ENCODE measurements at places on chromosomes 11 and 22.
A peak's percentile ranks its signal among the peaks of the same experiment; 100 is the strongest.

GRCh38 chr11:34508524-34508923 lies 5.1 kb downstream of the ELF5 start:
- DNase-seq, result no peak

GRCh38 chr22:35684270-35684700 lies 33.4 kb upstream of the APOL5 start:
- no peak for DNase-seq

- peak; percentile 73 for DNase-seq
Measured at GRCh38 chr11:118806400-118806799, 15.4 kb upstream of the DDX6 start.

- DNase-seq, result no peak
Measured at GRCh38 chr22:22976033-22976922, 88.7 kb downstream of the IGLL5 start.

DNA sequence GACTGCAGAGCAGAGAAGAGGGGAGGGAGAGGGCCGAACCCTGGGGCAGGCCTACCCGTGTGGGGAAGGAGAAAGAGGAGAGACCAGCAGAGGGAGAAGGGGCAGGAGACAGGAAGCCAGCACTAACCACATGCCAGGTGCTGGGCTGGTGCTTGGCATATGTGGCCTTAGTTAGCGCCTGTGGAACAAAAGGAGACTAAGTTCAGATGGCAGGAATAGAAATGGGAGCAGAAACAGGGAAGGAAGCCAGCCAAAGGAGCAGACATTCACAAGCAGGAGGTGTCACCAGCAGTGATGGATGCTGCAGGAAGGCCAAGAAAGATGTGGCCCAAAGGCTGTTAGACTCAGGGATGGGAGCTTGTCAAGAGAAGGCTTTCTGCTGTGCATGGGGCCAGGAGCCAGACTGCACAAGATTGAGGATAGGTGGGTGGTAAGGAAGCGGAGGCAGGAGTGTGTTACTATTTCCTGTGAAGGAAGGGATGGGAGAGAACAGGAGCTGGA lies 26.7 kb downstream of the TREH start:
- DNase-seq, result no peak

DNA sequence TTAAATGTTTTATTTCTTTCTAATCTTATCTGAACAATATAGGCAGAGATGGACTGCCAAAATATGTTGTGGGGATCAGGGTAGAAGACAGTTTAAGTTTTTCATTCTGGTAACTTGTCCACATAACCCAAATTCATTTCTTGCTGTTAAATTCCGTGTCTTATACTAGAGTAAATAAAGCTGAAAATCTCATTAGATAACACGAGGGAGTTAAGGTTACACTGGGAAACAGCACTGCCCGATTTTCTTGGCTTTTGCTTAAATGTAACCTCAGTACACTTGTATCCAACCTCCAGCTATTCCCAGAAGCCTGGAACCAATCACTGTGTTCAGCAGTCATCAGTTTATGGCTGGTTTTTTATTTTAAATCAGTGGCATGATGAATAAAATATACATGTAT lies 48.2 kb downstream of the MICAL3 start:
- DNase-seq, result no peak

GRCh38 chr11:128532016-128532571 lies 55.3 kb downstream of the ETS1 start:
- no peak for DNase-seq

DNA sequence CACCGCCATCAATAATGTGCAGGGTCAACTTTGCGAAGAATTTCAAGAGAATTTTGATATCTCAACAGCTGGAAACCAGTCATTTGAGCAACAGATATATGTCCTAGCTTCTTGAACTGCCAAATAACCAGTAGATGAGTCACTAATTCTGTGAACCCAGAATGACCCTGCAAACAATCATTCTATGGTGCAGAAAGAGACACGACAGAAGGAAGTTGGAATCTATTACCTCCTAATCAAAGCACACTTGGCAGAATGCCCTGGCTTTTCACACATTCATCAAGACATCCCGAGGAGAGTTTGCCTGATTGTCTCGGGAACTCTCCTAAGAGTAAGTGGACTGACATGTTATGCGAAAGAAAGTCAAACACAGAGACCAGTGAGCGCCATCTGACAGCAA lies 621.1 kb downstream of the OPCML start:
- no peak for DNase-seq

- no peak for DNase-seq
Measured at GRCh38 chr22:38952281-38952993, 5.0 kb upstream of the APOBEC3A start.

- DNase-seq, result no peak
Measured at GRCh38 chr22:19845054-19845722, 9.5 kb downstream of the GNB1L start.

DNA sequence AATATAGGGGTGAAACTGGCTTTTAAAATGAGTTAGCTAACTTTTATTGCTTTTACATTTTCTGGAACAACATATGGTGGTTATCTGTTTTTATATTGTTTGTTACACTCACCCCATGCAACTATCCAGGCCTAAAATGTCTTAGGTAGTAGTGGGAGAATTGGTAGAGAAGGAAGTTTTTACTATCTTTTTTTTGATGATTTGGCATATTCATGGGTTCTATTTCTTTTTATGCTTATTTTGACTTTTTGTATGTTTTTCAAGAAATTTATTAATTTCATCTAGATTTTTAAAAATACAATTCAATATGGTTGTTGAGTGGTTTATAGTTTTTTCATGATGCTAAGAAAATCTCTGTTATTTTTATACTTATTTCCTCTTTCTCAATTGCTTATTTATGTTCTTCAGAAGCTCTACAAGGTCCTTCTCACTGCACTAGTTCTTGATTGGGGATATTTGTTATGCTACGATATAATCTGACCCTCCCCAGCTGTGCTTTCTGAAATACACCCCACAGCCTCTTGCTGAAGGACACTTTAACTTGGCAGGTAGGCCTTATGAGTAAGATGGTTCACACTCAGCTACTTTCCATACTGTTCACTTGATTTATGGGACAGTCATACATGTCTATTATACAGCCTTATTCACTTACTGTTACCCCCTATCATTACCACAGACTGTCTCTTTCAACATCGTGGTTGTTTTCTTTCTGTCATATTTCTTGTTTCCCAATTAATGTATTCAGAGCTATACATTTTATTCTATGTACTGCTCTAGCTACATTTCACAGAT lies 431.2 kb downstream of the METTL15 start:
- DNase-seq, result no peak

DNA sequence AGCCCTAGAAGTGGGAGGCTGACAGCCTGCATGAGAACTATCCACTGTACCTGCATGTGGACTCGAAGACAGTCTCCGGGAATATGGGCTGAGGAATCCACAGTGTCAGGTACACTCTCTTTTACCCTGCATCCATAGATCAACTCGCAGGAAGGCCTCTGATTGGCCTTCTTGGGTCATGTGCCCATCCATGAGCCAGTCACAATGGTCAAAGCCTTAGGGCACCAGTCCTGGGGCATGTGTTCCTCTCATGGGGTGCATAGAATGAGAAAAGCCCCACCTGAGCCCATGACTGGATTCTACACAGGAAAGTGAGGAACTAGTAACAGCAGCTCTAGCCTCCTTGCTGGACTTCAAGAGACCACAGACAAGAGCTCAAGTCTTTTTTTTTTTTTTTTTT lies 10.6 kb downstream of the ART1 start:
- DNase-seq, result no peak

- peak; percentile 78 for DNase-seq
Measured at GRCh38 chr22:42868751-42869251, 11.7 kb upstream of the ARFGAP3 start.

DNA sequence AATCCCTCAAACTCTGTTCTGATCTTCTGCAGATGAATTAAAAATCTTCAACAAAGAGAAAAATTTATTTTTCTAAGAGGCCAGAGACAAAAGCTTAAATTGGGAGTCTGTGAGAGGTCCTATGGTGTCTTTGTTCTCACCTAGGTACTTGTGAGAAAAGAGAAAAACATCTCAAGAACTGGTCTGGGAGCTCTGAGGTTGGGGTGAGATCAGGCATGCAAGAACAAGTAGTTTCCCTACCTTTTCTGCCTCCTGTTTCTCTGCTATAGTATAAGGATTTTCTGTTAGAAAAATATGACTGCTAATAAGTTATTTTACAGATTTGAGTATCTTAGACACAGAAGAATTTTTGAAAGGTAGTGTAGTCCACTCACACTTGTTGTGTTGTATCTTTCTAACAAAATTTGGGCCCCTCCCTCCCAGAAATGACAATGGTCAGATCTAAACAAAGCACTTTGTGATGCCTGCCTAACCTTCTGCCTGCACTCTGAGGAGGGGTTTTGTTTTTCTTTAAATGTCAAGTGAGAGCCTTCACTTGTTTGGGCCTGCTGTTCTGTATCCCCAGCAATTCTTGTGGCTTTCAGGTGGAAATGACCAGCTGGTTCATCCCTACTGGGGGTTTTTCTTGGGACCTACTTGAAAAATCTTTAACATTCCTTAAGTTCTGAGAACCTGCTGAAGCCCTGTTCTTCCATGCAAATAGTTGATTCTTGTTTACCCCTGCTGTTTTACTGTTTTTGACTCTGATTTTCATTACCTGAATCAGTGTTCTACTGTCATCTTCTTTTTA lies 13.6 kb upstream of the OR51S1 start:
- DNase-seq, result no peak

DNA sequence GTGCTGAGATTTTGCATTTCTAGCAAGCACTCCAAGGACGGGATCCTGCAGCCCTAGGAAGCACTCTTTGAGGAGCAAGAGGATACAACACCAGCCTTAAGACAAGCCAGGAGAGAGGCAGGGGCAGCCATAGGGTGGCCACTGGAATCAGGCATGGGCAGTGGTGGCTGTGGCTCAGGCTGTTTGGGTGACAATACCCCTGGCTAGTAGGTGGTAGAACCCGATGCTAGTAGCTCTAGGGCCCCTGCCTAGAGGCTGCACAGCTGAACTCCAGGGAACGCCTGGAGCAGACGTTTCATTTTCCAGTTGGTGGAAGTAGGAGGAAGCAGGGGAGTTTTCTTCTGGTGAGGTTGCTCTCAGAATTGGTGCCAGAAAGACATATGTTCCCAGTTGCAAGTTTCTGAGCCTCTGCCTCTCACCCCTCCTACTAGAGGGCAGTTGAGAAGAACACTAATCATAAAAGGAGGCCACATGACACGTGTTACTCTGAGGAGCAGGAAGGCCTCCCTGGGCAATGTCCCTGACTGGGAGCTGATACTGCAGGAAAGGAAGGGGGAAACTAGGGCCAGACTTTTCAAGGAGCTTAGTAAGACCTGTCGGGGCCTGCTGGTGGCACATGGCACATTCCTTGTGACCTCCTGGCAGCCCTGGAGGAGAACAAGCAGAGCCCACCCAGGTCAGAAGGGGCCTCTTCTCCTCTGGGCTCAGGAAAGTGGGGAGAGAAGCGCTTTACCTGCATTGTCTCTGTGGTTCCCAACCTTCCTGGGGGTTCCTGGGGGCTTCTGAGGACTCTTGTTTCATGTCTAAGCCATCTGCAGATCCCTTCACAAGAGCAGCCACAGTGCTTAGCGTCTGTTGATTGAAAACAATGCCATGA lies 56.6 kb upstream of the DRD2 start:
- no peak for DNase-seq

DNA sequence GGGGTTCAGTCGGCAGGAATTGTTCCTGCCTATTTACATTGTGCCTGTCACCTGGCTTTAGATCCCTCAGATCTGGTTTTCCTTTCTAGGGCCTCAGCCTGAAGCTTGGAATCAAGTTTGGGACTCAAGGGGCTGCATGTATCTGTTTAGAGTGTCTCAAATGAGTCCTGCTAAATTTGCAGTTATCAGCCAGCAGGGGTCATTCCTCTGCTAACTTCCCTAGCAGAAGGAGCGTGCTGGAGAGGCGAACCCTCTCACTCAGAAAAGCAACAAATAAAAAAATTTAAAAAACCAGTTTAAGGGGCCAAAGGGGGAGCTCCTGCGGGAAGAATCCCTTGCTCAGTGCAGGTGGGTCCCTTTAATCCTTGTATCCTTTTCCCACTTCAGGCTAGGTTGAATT lies 1220.2 kb downstream of the JRKL start:
- DNase-seq, result peak; percentile 34

- no peak for DNase-seq
Measured at GRCh38 chr11:65128182-65129145, 5.9 kb downstream of the SYVN1 start.

GRCh38 chr11:79249295-79249993 lies 191.4 kb downstream of the TENM4 start:
- no peak for DNase-seq

DNA sequence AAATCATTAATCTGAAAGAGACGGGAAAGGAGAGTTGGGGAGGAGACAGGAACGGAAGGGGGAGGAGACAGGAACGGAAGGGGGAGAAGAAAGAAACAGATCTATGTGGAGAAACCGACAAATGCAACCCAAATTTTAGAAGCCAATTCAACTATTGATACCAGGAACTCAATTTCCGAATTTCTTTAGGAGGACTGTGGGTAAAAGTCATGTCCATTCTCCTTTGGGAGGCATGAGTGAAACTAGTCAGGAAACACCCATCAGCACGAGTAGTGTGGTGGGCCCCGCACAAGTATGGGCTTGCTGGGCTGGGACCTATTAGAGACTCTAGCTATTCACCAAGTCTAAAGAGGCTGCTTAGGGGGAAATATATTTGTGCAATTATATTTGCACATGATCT lies 18.1 kb downstream of the ANO3 start:
- DNase-seq, result no peak

DNA sequence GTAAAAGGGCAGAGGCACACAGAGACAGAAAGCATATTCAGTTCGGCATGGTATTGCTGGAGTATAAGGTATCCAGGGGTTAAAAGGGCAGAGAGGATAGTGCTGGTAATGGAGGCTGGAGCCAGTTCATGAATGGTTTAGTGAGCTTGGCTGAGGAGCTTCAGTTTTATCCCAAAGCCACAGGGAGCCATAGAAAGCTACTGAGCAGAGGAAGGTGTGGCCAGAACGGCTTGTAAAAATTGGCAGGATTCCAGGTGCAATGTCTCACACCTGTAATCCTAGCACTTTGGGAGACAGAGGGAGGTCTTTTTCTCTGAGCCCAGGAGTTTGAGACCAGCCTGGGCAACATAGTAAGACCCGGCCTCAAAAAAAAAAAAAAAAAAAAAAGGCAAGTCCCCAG lies 186.1 kb downstream of the MYO18B start:
- no peak for DNase-seq

- no peak for DNase-seq
Measured at GRCh38 chr11:107780136-107780535, 68.3 kb upstream of the SLN start.

- DNase-seq, result no peak
Measured at GRCh38 chr11:82183346-82183745, 550.3 kb downstream of the FAM181B start.
